ENCODE measurements at places on chromosomes 13 and 19.

- DNase-seq, result peak; percentile 31
Observed at GRCh38 chr13:59459972-59460371, 703.8 kb downstream of the DIAPH3 start.

DNA sequence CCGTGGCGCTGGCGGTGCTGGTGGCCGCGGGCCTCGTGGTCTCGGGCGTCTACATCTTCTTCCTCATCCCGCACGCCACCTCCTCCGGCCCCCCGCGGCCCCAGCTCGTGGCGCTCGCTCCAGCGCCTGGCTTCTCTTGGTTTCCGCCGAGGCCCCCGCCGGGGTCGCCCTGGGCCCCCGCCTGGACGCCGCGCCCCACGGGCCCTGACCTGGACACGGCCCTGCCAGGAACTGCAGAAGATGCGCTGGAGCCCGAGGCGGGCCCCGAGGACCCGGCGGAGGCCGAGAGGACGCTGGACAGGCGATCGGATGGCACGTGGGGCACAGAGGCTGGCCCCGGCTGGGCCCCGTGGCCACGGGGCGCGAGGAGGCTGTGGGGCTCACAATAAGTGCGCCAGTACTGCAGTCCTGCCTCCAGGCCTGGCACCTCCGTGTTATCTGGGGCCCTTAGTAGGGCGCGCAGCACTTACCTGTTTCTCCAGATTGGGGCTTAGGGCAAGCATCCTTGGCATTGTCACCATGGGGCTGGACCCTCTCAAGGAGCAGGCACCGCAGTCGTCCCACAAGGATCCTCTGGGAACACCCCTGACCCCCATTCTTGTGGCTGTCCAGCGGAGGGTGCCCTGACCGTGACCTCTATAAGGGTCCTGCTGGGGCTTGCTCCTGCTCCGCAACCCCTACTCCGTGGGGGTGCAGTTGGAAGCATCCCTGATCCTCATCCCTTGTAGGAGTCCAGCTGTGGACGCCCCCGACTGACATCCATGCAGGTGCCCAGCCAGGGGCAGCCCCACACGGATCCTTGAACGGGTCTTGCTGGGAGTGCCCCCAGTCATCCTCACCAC lies 1.5 kb downstream of the RNF225 start:
- DNase-seq, result no peak

DNA sequence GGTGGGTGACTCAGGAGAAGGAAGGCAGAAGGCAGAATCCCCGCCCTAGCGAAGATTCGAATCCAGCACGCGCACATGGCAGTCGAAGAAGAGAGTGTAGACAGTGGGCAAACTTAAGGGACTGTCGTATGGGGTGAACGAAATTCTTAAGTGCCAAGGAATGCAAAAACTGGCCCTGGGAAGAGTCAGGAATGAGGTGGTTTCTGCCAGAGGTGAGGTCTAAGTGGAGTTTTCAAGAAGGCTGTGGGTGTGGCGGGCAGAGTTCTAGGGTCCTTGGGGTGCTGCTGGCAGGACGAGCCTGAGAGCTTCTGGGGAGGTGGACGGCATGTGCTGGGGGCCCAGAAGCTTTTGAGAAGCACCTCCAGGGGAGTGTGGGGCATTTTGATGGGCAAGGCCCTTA lies 63.9 kb upstream of the RNF113B start:
- DNase-seq, result no peak

- DNase-seq, result no peak
Observed at GRCh38 chr13:34265046-34265679, 447.2 kb downstream of the RFC3 start.

GRCh38 chr19:35117799-35118198 lies 2.2 kb downstream of the FXYD3 start:
- DNase-seq, result no peak

DNA sequence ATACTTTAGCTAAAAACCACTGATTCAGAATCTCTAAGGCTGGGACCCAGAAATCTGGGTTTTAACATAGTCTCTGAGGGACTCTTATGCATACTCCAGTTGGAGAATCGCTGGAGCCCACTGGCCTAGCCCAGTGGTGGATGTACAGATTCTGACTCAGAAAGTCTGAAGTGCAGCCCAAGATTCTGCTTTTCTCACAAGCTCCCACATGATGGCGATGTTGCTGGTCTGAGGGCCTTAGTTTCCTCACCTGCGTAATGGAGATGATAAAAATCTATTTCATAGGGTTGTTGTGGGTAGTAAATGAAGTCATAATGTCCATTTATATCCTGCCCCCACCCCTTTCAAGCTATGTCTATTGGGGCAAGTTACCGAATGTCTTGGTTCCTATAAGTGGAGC lies 7.7 kb upstream of the CDADC1 start:
- DNase-seq, result no peak

DNA sequence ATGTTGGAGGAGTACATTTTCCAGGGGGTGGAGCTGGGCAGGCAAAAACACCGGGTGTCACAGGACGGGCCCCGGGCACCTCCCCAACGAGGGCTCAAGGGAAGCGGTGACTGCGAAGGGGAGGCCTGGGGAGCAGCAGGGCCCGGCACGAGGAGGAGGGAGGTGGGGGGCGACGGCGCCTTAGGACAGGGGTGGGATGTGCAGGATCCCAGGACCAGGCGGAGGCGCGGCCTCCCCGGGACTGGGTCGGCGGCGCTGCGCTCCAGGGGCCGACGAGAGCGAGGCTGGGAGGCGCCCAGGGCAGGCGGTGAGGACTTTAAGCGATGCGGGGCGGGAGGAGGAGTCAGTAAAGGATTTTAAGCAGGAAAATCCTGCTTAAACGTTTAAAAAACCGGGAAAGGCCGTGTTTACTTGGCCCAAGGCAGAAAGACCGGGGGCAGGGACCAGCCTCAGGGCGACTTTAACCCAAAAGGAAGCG lies 427 bp downstream of the ZNF160 start:
- peak; percentile 1 for DNase-seq

- DNase-seq, result no peak
Observed at GRCh38 chr13:109812382-109812781, 26.0 kb upstream of the IRS2 start.

- DNase-seq, result peak; percentile 90
Observed at GRCh38 chr19:2096034-2096479, at the start of gene MOB3A. MOB3A (minus strand) TSS chr19:2096326; CDS start chr19:2078560, 17,766 bp downstream.
